ENCODE measurements at places on chromosomes 4 and X.

GRCh38 chrX:116781926-116782325 lies 319.1 kb upstream of the CT83 start:
- no peak for DNase-seq

GRCh38 chr4:143335979-143336780 lies 496 bp upstream of the GAB1 start:
- peak; percentile 86 for DNase-seq

DNA sequence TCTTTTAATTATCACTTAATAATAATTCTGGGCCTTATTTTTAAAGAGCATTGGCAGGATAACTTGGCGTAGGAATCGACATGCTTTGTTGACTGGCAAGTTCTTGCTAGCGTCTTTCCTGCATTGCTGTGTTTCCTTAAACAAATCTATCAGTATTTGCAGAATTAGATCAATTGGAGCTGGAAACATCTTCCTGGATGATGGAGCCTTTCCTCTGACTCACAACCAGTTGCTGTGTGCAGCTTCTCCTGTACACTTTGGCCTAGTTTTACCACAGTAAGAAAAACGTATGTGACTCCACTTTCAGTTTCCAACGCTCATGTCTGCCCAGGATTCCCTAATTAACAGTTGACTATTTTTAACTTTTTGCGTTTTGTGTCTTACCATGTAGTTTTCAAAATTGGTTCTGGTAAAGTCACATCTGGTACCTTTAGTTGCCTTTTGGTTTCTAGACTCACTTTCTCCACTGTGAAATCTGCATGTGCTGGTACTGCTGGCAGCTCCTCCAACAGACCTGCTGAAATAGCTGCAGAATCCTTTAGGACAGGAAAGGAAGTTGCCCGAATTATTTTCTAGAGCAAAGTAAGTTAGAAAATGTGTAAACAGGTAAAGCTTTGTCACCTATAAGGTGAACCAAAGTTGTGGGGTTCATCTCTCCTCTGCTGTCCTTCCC lies 553.2 kb upstream of the FAT1 start:
- DNase-seq: no peak

GRCh38 chrX:31126205-31126604 lies 54.4 kb upstream of the FTHL17 start:
- DNase-seq: no peak

GRCh38 chrX:116493271-116493670 lies 30.5 kb upstream of the CT83 start:
- no peak for DNase-seq
